ENCODE measurements at places on chromosomes 12 and 14. TPM values are rescaled to one million over a fixed set of nuclear protein-coding genes. Genes with fewer than 3 reads are reported as not detected.

The NKX2-1 gene
- total RNA-seq, result 0.04 TPM

The OTX2 gene
- not detected for total RNA-seq

The TMEM119 gene
- total RNA-seq, result 0.14 TPM

The LRRC23 gene
- total RNA-seq, result 15.6 TPM

The FOXG1 gene
- 0.08 TPM for total RNA-seq

The C1S gene
- 51.4 TPM for total RNA-seq

The TMTC1 gene
- total RNA-seq, result 0.05 TPM

The DHRS2 gene
- total RNA-seq, result 8.3 TPM

The ATN1 gene
- 62.7 TPM for total RNA-seq

Data from A549 treated with DMSO at 1 μM for 4 hours (cell line).